ENCODE measurements at places on chromosomes 2 and 18.

GRCh38 chr2:42872721-42873120 lies 80.3 kb upstream of the HAAO start:
- DNase-seq = no peak

- DNase-seq = no peak
Measured at GRCh38 chr2:100537918-100538317, 24.9 kb upstream of the PDCL3 start.

GRCh38 chr2:143890798-143891197 lies 629.1 kb downstream of the ZEB2 start:
- no peak for DNase-seq

DNA sequence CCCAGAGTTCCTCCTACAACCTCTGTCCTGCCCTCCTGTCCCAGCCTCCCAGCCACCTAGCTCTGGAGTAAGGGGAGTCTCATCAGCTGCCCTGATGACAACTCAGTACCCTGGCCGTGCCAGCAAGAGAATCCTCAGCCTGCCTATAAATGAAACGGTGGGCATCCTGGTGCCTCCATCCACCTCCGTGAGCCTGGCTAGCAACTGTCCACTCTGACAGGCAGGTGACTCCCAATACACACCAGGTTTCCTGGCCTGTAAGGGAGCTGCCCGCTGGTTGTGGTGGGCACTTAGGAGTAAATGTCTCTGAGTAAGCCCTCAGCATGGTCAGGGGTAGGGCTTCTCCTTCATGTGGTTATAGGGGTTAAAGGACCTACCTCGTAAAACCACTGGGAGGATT lies 81.5 kb downstream of the XDH start:
- DNase-seq = no peak

DNA sequence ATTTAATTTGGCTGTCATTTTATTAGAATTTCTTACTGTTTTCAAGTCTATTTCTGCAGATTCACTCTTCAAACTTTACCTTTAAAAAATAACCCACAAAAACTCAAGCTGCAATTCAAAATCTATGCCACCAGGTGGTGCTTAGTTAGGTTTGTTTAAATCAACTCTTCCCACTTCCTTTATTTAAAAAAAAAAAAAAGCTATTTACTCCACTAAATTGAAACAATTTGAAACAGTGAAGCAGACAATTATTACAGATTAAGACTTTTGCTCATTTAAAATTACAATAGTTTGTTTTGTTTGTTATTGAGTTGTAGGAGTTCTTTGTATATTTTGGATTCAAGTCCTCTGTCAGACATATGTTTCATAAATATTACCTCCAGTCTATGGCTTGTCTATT lies 300.0 kb downstream of the PDE11A start:
- DNase-seq = no peak

GRCh38 chr2:100143286-100143685 lies 896 bp upstream of the AFF3 start:
- DNase-seq = no peak

GRCh38 chr18:79400591-79401381 lies 5.1 kb downstream of the NFATC1 start:
- DNase-seq = peak; percentile 66

- DNase-seq = no peak
Measured at GRCh38 chr2:210860276-210860675, 303.9 kb downstream of the CPS1 start.

DNA sequence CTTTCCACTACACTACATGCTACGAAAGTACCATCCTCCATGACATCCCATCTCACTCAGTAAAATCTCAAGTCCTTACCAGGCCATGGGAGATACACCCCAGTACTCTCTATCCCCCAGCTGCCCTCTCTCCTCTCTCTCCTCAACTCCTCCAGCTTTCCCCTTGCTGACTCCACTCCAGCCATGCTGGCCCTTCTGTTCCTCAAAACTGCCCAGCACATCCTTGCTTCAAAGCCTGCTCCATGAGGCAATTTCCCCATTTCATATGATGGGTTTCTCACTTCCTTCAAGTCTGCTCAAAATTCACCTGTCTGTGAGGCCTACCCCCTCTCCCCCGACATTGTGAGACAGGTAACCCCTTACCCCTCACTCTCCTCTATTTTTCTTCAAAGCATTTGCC lies 8.6 kb downstream of the CHN1 start:
- no peak for DNase-seq

GRCh38 chr2:60741576-60741975 lies 14.5 kb upstream of the PAPOLG start:
- no peak for DNase-seq

GRCh38 chr2:42618972-42619371 lies 50.5 kb downstream of the MTA3 start:
- DNase-seq = no peak

GRCh38 chr18:47915229-47915628 lies 15.2 kb downstream of the SMAD2 start:
- no peak for DNase-seq

DNA sequence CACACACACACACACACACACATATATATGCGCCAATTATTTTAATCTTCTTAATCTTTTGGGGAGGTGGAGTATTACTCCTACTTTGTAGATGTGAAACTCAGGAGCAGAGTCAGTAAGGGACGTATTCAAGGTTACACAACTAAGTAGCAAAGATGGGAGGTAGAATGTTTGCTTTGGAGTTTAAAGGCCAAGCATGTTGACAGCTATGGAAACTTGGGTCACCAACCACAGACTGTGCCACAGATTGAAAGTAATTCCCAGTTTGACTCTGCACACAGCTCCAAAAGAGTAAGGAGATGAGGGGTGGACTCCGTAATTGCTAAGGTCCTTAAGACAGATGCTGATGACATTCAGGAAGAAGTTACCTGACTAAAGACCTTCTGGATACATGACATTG lies 124.8 kb upstream of the ITGB6 start:
- DNase-seq = no peak

DNA sequence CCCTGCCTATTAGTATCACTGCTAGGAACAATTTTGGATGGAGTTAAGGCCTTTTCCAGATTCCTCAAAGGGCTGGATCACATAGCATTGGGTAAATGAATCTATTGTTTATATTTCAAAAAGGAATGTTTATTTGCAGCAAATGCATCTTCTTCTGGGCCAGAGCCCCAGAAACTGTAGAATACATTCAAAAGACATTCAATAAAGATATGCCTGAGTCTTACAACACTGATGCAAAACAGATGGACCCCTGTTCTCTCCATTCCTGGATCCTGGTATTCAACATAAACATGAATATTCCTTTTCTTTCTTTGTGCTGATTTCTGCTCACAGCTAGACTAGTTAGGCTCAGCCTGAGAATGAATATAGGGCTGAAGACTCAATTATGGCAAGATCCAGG lies 227.2 kb upstream of the KLHL29 start:
- no peak for DNase-seq

GRCh38 chr2:161414042-161415033 lies 1.8 kb upstream of the TBR1 start:
- no peak for DNase-seq

DNA sequence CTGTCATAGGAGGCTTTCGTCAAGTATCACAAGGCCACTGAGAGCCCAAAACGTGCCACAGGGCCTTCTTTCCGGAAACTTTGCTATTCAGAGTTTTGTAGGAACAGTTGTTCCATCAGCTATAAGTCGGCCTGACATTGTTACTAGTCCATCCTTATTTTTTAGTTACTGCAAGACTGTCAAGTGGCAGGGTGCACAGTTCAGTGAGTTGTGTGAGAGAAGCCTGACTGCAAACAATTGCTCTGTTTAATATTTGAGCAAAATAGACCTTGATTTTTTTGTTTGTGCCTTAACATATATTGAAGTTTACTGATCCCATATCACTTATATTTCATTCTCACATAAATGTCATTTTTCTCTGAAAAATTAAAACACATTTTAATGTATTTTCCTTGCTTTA lies 110.1 kb downstream of the GALNT1 start:
- DNase-seq = no peak

GRCh38 chr2:215613280-215613679 lies 177.4 kb upstream of the FN1 start:
- DNase-seq = no peak

DNA sequence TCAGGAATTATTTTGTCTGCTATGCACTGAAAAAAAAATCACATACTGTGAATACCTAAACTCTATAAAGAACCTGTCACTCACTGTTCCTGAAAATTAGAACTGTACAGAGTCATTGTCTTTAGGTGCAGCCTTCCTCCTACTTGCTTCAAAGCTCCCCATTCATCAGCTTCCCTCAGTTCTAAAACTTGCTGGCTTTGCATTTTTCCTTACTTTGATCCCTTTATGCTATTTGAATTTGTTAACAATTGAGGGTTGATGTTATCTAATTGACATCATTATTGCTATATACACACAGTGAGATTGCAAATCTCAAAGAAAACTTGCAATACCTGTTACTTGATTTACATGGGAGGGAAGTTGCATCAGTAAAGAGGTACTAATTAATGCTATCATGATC lies 48.3 kb downstream of the PTH2R start:
- DNase-seq = no peak

- DNase-seq = no peak
Measured at GRCh38 chr2:178317811-178318210, 123.5 kb downstream of the OSBPL6 start.

DNA sequence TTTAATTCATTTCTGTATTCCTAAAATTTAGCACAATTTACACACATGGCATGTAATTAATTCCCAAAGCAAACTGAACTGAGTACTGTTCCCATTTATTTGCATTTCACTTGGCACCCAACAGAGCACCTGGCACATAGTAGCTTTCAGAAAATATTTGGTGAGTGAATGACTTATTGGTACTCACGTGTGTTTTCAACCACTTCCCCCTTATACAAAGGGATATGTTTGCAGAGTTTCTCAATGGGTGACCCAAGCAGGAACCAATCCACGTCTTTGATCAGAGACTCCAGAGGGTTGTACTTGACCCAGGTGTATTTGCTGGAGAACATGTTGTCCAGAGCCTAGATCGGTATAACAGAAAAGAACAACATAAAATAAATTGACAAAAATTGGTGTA lies 6.6 kb downstream of the GKN2 start:
- DNase-seq = no peak

- DNase-seq = no peak
Measured at GRCh38 chr2:149330127-149331022, at the start of gene LYPD6. LYPD6 (plus strand) TSS chr2:149330587; CDS start chr2:149437709, 107,122 bp downstream.

DNA sequence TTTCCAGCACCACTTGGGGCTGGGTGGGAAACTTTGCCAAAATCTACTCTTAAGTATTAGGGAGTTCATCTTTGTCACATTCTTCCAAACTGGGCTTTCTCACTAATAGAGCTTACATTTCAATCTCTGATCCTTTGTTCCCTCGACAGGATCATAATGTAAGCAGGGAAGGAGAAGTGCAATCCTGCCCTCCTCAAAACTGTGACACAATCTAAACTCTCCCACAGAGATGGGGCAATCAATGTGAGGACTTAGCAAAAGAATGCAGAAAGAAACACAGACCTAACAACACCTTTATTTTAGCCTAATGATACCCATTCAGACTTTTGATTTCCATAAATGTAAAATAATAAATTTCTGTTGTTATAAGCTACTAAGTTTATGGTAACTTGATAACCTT lies 40.8 kb downstream of the DSEL start:
- no peak for DNase-seq

GRCh38 chr18:70559446-70559845 lies 270.6 kb downstream of the SOCS6 start:
- no peak for DNase-seq

- DNase-seq = peak; percentile 13
Measured at GRCh38 chr2:173448938-173449471, 94.3 kb downstream of the CDCA7 start.

DNA sequence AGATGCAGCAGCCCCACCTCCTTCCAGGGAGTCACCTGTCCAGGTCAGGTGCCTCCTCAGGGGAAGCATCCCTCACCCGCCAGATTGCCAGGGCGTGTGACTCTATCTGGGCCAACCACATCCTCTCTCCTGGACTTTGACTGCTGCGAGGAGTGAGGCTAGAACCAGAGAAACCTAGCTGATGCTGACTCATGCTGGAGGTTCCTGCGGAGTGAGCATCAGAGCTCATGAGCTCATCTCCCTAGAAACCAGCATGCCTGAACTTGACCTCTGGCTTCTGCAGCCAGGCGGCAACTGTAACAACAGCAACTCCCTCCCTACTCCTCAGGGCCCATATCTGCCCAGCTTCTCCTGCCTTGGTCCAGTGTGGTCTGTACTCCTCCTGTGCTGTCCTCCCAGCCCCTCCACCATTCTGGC lies 28.3 kb upstream of the NT5DC4 start:
- peak; percentile 28 for DNase-seq

GRCh38 chr2:239908744-239909143 lies 116.4 kb downstream of the NDUFA10 start:
- DNase-seq = no peak

GRCh38 chr2:240631548-240632305 lies 6.4 kb downstream of the GPR35 start:
- no peak for DNase-seq
